ENCODE measurements at places on chromosomes 2 and 18.

DNA sequence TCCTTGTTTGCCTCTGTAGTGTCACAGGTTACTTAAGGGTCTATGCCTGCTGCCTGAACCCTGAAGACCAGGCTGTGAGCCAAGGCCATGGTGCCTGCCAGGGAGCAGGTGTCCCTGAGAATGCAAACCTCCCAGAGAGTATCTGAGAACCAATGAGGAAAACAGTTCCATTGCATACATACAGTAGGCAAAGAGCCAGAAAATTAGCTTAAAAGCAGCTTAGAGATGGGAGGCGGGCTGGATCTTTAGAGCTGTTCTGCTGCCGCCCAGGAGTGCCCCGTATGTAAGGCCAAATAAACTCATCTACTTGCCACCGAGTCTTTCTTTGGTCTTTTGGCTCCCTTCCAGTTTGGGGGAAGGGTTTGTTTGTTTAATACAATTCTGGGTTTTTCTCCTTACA is 327.9 kb downstream of the CLIP4 start:
- DNase-seq: no peak

DNA sequence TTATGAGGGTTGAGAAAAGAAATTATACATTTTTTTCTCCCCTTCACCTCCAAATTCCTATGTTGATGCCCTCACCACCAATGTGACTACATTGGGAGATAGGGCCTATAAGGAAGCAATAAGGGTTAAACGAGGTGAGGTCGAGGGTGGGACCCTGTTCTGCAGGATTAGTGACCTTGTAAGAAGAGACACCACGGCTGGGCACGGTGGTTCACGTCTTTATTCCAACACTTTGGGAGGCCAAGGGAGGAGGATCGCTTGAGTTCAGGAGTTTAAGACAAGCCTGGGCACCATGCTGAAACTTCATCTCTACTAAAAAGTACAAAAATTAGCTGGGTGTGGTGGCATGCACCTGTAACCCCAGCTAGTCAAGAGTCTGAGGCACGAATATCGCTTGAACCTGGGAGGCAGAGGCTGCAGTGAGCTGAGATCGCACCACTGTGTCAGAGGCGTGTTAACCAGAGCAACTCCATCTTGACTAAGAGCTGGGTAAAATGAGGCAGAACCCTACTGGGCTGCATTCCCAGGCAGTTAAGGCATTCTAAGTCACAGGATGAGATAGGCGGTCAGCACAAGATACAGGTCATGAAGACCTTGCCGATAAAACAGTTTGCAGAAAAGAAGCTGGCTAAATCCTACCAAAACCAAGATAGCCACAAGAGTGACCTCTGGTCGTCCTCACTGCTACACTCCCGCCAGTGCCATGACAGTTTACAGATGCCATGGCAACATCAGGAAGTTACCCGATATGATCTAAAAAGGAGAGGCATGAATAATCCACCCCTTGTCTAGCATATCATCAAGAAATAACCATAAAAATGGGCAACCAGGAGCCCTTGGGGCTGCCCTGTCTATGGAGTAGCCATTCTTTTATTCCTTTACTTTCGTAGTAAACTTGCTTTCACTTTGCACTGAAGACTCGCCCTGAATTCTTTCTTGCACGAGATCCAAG is 77.0 kb downstream of the NCAPH start:
- no peak for DNase-seq

DNA sequence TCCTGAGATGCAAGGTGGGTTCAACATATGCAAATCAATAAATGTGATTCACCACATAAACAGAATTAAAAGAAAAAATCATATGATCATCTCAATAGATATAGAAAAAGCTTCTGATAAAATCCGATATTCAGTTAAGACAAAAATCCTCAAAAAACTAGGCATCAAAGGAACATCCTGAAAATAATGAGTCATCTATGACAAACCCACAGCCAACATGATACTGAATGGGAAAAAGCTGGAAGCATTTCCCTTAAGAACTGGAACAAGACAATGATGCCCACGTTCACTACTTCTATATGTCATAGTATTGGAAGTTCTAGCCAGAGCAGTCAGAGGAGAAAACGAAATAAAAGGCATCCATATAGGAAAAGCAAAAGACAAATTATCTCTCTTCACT is 80.4 kb downstream of the MYO3B start:
- DNase-seq: no peak

DNA sequence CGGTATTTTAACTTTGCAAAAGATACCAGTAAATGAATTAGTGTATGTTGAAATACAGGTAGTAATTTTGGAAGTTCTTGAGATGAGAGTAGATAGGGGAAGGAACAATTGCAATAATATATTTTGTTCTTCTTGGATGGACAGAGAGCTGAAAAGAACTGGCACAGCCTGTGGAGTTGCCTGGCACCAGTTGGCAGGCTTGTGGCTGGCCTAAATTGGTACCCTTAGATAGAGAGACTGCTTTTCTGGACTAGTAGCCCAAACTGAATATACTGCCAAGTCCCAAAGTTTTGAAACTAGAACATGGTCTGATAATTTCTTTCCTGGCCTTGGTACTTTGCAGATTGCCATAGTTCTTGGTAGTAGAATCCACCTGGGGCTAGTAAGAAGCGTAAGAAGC is 26.9 kb downstream of the MYO1B start:
- no peak for DNase-seq

- DNase-seq: no peak
Measured at GRCh38 chr2:2577407-2577831, 246.3 kb upstream of the MYT1L start.

GRCh38 chr2:223591596-223591995 is 10.6 kb downstream of the SCG2 start:
- no peak for DNase-seq

GRCh38 chr2:144510294-144510991 is 9.5 kb downstream of the ZEB2 start:
- DNase-seq: no peak

GRCh38 chr2:223051693-223052289 is at the start of gene KCNE4:
TSS of gene KCNE4 (plus strand) at chr2:223052190. CDS start at chr2:223052831, 641 bp downstream.
- no peak for DNase-seq

DNA sequence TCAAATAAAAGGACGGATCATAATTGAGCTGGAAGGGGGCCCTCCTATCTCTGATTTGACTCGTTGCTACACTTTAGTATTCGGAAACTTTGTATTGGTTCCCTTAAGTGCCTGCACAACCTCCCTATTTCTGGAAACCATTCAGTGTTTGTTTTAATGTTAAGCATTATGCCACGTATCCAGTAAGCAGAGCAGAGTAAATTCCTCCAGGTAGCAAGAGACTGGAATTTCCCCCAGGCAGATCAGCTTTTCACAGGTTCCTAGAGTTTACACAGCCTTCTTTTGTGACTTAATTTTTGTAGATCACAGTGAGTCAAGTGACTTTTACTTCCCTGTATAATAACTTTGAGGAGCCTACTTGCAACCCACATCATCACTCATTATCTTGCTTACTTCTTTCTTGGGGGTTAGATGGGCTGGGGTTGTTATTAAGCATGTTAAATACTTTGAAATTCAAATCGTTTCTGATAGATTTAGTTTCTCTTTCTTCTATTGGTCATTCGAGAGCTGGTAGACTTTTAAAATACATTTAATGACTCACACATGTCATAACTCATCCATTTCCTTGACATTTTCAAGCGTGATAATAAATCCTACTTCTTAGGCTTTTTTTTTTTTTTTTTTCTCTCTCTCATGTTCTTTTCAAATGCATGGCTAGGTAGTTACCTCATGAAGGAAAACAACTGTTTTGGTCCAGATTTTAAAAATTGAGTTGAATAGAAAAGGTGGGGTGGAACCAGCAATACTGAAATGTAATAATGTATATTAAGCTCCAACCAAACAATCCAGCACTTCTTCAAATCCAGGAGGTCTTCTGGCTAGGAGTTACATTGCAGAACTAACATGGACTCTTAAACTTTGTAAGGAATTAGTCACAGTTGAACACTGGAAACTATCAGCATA is 219.3 kb downstream of the NEDD4L start:
- DNase-seq: peak; percentile 74

- DNase-seq: no peak
Measured at GRCh38 chr18:35588995-35589394, 7.5 kb downstream of the GALNT1 start.

DNA sequence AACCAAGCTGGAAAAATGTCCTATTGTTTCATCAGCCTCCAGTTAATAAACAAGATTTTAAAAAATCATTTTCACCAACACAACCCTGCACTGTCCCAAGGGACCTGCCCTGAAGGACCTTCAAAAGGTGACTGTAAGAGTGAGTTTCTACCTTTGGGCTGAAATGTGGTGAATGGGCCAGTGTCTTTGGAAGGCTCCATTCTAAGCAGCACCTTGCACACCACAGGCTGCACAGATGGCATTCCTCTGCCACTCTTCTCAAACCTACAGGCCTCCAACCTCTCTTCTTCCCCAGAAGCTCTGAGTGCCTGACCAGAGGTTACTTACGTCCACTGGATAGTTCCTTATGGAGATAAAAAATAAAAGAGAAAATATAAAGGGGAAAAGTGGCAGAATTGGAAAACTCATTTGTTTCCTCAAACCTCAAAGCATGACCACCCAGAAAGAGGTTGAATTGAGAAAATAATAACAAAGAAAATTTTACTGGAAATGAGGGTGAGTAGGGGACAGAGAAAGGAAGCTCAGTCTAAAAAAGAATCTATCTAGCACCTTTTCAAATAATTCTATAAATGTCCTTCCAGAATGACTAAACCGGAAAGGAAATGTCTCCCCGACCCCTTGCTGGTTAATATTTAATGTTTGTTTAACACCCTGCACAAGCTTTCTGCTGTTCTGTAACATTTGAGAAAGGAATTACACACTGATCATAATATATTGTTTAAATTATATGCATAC is 175.7 kb downstream of the METTL4 start:
- no peak for DNase-seq

GRCh38 chr2:98804736-98805135 is 73.8 kb upstream of the MGAT4A start:
- DNase-seq: no peak

- no peak for DNase-seq
Measured at GRCh38 chr2:239196474-239197021, 204.3 kb downstream of the HDAC4 start.

DNA sequence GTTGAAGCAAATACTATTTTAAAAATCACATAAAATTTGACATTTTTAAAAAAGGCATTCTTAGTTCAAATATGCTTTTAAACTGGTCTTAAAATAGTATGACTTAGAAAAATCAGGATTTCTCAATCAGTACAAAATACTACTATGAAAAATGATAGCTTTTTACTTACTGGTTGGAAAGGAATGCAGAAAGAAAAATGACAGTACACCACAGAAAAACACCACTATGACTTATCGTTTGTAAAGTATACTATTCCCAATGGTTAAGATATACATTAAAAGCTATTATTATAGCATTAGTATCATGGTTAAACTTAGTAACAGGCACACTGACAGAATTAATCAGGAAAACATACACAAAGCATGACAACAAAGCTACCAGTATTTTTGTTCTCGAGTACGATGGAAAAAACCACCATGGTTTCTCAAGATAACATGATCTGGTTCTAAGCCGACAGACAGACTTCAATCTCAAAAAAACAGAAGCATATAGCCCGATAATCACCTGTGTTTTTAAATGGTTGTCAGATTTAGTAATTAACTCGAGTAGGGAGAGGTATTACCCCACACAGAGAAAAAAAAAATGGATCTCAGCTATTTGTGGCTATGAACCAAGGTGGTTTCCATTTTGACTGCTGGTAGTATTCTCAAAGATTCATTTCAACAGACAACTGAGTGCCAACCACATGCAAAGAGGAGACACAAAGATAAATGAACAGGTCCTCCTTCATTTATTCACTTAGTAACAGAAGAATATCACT is 39.1 kb downstream of the CUL3 start:
- DNase-seq: no peak

- DNase-seq: no peak
Measured at GRCh38 chr2:106261871-106262321, 67.8 kb upstream of the UXS1 start.

GRCh38 chr2:208015475-208015874 is 9.9 kb downstream of the PLEKHM3 start:
- no peak for DNase-seq

GRCh38 chr18:2589345-2590068 is 18.1 kb downstream of the NDC80 start:
- DNase-seq: no peak

DNA sequence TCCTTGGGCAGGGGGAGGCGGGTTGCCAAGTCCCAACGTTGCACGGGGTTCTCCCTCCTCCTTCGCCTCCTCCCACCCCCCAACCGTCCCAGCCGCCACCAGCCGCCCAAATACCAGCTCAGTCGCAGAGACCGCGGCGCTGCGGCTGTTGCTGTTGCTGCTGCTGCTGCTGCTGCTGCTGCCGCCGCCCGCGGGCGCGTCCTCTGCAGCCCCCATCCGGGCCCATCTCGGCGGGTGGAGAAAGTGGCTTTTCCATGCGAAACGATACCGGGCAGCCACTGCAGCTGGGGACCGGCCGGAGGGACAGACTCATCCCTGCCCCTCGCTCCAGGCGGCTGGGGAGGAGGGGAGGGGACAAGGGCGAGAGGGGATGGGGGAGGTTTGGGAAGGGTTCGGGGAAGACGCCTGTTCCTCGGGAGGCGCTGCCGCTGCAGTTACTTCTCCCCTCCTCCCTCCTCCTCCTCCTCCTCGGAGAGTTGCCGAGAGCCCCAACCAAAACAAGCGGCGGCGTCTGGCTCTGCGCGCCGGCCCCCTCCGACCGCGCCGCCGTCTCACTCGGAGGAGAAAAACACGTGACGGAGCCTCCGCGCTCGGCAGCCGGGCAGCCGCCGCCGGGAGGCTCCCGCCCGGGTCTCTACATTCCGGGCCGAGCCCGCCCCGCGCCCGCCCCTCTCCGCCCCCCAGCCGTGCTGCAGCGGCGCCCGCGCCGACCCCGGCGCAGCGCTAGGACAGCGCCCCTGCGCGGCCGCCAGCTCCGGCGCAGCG is at the start of gene IRS1:
TSS of gene IRS1 (minus strand) at position 610 of the 765 bp plus-strand sequence. CDS start 1,082 bp downstream, outside the sequence.
- no peak for DNase-seq

GRCh38 chr2:128086244-128086643 is 4.8 kb upstream of the UGGT1 start:
- no peak for DNase-seq

DNA sequence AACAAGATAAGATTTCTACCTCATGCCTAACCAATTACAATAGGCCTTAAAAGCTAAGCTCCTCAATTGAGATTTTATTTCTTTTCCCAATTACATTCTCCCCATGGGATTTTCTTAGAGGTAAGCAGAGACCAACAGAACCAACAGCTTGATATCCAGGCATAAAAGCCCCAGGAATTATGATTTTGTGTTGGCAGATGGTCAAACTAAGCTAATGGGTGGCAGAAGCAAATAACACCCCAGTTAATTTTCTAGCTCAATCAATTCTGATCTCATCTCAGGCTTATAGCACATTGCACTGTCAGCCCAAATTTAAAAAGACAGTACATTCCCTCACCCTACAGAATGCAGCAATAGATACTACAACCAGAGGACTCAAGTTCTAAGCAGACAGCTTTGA is 156.4 kb downstream of the NRXN1 start:
- no peak for DNase-seq

GRCh38 chr2:72963423-72964145 is 46.3 kb downstream of the EMX1 start:
- no peak for DNase-seq

Measured in epithelial cell of proximal tubule (primary cell).